ENCODE measurements at places on chromosomes 3 and 15.

DNA sequence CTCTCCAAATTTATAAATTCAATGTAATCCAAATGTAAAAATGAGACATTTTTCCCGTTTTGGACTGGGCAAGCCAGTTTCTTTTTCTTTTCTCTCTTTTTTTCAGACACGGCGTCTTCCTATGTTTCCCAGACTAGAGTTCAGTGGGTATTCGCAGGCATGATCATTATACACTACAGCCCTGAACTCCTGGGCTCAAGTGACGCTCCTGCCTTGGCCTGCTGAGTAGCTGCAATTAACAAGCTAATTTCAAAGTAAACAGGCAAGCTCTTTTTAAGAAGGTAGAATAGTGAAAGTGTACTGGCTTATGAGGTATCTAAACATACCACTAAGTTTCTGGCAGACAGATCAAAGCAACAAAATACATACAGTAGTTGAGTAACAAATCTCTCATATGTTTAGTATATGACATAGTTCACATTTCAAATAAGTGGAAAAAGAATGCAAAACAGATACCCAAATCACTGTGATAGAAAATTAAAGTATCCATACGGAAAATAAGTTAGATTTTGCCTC, 13.5 kb downstream of the HIGD1A start:
- no peak for DNase-seq

- no peak for DNase-seq
Measured at GRCh38 chr3:76664816-76665215, 375.1 kb upstream of the ROBO2 start.

- DNase-seq, result no peak
Measured at GRCh38 chr3:110391042-110391441, 680.6 kb upstream of the NECTIN3 start.

- DNase-seq, result no peak
Measured at GRCh38 chr3:104546301-104546700, 820.4 kb upstream of the ALCAM start.

- DNase-seq, result no peak
Measured at GRCh38 chr3:19250959-19251610, 102.8 kb downstream of the KCNH8 start.

- no peak for DNase-seq
Measured at GRCh38 chr3:15345066-15345607, 12.8 kb upstream of the SH3BP5 start.

DNA sequence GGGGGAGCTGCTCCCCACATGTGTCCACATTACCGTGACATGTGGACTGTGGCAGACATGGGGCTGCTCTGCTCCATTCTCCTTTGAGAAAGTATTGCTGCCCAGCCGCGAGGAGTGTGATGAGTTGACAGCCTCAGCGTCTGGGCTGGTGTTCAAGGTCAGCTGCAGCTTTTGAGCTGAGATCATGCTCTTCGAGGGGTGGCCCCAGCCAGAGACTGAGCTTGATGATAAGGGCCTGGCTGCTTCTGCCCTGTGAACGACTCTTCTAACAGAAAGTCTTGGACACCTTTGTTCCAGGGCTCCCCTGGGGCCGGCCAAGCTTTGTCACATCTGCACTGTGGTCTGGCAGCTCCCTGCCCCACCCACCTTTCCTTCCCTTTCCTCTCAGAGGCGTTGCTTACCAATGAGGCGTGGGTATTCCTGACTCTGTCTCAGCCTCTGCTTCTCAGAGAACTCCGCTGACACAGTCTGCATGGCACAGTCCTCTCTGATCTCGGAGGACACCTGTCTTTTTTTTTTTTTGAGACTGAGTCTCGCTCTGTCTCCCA, 86.6 kb downstream of the CHRD start:
- no peak for DNase-seq

DNA sequence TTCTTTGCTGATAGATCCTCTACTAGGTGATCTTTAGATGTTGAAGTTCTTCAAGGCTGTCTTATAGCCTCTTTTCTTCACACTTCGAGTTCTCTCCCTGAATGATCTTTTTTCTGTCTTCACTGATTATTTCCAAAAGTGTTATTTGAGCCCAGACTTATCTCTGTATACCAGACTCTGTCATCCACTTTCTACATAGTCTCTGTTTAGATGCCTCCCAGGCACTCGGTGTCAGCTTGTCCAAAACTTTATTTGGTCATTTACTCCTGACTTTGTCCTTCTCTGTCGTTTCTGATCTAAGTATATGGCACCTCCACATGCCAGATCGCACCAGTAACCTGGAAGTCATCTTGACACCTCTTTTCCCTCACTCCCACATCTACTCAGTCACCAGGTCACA, 27.6 kb downstream of the KLHL18 start:
- DNase-seq, result no peak

DNA sequence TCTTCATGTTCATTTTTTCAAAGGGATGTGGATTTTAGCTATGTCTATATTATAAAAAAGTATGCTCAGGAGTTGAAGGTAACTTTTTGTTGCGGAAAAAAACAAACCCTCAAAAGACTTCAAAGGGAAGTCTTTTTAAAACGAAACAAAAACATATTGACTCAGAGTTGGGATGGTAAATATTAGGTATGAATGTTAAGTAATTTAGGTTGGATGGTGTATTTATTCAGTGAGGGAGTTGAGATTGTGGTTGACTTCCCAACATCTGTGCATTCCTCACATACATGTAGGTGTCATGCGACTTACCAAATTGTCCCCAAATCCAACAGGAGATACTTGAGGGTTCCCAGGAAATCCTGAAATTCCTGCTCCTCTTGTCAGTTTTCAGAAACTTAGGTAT, 32.7 kb upstream of the PLSCR5 start:
- no peak for DNase-seq

- DNase-seq, result no peak
Measured at GRCh38 chr3:35944926-35945710, 305.8 kb downstream of the ARPP21 start.
